Right atrium auricular region (tissue), 2 donors: ENCODE measurements at places on chromosomes 16 and 17. TPM values are rescaled to one million over a fixed set of nuclear protein-coding genes. Genes with fewer than 3 reads are reported as not detected.

Gene HYDIN
- 3.8 TPM for total RNA-seq

Gene KRT14
- total RNA-seq, result not detected

Gene SAT2
- total RNA-seq, result 56.0 TPM

Gene SEPTIN1
- total RNA-seq, result 0.35 TPM

Gene SECTM1
- total RNA-seq, result 3.1 TPM

Gene SLFN14
- total RNA-seq, result not detected

Gene MMP2
- total RNA-seq, result 131 TPM

Gene ZNF768
- 41.1 TPM for total RNA-seq

Gene AIPL1
- total RNA-seq, result not detected

Gene SNAI3
- total RNA-seq, result 1.0 TPM
